ENCODE measurements at places on chromosomes 16 and 17. TPM values are rescaled to one million over a fixed set of nuclear protein-coding genes. Genes with fewer than 3 reads are reported as not detected.

GRCh38 chr17:60916043-60916442, 238.4 kb downstream of the BCAS3 start:
- no peak for DNase-seq

DNA sequence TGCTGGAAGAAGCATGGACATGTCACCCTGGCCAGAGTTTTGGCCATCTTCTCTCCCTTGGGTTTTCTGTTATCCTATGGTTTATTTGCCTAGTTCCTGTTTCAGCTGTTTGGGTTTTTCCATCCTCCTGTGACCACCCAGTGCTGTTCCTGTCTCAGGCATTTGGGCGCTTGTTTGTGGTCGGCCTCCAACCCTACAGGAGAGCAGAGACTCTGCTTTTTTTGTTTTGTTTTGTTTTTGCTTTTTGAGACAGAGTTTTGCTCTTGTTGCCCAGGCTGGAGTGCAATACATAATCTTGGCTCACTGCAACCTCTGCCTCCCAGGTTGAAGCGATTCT, 3.3 kb upstream of the ZC3H7A start:
- DNase-seq = no peak

DNA sequence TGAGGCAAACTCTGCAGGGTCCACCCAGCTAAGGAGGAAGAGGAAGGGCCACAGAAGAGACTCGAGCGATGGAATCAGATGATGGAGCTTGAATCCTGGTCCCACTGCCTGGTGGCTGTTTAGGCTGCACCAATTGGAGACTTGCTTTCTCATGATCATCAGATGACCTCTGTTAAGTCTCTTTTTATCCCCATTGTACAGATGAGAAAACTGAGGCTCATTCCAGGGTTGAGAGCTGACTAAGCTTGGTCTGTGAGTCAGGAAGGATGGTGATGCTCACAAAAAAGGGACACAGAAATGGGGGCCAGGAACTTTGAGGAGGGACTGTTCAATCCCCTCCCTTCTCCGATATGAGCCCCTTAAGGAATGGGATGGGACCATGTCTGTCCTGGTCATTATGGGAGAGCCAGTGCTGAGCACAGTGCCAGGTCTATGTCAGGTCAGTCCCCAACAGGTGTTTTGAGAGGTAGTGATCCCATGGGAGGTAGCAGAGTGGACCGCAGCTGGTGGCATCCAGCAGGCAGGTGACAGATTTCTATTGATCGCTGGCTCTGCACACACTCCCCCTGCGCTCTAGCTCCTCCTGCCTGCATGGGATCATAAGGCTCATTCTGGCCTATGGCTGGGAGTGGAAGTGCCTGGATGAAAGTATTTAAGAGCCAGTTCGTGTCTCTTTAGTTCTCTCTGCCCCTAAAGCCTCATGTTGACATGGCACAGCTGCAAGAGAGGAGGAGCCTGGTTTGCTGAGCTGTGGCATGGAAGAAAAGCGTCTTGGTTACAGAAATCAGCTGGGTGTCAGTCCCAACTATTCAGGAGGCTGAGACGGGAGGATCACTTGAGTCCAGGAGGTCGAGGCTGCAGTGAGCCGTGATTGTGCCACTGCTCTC, 27.2 kb downstream of the SNX20 start:
- DNase-seq = no peak

DNA sequence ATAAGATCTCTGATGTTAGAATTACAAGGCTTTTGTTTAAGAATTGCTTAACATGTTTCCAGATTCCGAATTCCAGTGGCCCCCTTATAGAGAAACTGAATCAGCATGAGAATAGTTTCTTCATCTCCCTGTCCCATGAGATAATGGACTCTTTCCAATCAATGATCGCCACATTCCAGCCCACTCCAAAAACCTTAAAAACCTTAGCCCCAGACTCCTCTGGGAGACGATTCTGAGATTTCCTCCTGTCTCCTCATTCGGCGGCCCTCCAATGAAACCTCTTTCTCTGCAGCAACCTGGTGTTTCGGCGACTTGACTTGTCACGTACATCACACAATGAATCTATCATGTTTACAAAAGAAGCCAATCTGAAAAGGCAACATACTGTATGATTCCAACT, 197.1 kb upstream of the PSMD7 start:
- no peak for DNase-seq

DNA sequence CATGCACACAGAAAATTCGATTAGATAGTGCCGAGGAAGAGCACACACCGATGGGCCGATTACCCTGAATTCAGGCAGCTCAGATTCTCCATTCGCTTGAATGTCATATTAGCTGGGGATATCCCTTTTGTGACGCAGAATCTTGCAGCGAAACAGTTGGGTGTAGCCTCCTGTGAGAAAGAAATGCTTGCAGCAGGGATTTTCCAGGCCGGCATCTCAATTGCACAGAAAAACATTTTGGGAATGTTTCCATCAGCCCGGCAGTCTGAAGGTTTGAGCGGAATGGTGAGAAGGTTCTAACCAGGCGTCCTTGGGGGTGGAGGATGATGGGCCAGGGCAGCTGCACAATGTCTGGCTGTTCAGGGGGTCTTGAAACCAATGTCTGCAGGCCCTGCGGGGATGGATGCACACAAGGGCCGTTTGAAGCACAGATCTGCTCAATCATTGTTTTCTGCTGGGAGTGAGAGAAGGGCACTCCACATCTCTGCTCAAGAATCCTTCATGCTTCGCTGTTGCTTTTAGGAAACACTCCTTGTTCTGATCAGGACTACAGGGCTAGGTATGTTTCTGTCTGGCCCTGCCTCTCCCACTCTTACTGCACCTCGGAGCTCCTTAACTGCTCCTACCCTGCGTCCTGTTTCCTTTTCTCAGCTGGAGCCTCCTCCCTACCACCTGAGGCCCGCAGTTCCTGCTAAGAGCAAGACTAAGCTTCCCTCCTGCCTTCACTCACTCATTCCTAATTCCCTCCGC, 94.6 kb downstream of the CMIP start:
- DNase-seq = no peak

DNA sequence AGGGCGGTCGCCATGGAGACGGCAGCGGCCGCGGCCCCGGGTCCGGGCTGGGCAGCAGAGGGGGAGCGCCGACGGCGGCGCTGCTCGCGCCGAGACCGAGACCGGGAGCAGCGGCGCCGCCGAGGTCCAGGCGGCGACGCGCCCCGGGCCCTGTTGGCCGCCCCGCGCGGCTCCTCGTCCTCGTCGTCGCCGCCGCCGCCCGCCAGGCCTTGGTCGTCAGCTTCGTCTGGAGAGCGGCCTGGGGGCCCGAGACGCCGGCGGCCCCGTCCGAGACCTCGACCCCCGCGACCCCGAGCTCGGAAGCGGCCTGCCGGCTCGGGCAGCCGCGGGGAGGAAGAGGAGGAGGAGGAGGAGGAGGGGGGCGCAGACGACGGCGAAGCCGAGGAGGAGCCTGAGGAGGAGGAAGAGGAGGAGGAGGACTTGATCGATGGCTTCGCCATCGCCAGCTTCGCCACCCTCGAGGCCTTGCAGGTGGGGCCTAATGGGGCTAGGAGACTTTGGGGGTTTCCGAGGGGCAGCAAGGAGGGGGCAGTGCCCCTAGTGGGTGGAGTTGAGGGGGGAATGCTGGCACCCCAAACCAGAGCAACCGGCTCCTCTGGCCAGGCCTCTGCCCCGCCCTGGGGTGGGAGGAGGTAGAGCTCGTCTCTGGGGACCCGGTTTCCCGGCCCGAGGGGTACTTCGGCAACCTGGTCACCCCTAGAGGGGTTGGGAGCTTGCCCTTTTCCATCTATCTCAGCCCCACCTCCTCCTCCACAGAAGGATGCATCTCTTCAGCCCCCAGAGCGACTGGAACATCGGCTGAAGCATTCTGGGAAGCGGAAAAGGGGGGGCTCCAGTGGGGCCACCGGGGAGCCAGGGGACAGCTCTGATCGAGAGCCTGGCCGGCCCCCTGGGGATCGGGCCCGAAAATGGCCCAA, 1.5 kb downstream of the FBRS start:
- peak; percentile 46 for DNase-seq

- DNase-seq = no peak
Observed at GRCh38 chr17:41490000-41490990, 585 bp upstream of the KRT36 start.

- DNase-seq = no peak
Observed at GRCh38 chr17:19249681-19250080, 12.5 kb downstream of the EPN2 start.

GRCh38 chr16:12113523-12114345, 137.2 kb downstream of the SNX29 start:
- no peak for DNase-seq

- DNase-seq = no peak
Observed at GRCh38 chr17:53390575-53390974, 432.2 kb upstream of the KIF2B start.

DNA sequence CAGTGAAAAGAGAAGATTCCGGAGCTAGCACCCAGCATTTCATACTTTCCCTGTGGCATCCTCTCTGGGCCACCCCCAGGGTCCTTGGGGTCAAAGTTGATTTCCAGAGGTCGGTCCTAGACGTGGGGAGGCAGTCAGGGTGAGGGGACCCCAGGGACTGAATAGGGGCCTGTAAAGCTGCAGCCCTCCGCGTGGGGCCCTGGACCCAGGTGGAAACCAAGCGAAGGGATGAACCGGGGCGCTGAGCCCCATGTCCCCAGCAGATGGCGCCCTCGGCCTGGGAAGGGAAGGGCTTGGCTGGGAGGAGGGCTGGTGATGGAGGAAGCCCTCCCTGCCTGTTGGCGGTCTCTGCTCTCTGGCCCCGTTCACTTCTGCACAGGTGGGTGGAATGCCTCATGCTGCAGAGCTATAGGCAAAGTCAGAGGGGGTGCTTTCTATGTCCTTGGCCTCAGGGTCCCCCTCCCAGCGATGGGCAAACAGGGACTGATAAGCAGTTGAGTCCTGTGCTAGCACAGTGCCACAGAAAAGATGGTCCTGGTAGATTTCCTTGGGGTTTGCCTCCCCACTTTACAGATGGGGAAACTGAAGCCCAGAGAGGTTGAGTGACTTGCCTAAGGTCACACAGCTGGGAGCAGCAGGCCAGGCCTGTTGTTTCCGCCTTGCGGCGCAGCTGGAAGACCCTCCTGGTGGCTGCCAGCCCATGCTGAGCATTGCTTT, 163.4 kb upstream of the CIBAR2 start:
- peak; percentile 59 for DNase-seq

DNA sequence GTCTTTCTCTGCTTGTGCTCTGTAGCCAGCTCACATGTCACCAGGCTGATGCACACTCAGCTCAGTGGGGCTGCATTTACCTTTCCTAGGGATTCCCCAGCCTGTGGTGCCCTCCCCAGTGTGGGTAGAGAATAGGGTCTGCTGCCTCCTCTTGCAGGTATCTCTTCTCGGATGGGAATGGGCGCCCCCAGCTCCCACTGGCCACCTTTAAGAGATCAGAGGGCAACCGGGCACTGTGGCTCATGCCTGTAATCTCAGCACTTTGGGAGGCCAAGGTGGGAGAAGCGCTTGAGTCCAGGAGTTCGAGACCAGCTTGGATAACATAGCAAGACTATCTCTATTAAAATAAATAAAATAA, 3.3 kb downstream of the XYLT2 start:
- DNase-seq = no peak

- no peak for DNase-seq
Observed at GRCh38 chr16:50015631-50016030, 9.4 kb upstream of the CNEP1R1 start.

DNA sequence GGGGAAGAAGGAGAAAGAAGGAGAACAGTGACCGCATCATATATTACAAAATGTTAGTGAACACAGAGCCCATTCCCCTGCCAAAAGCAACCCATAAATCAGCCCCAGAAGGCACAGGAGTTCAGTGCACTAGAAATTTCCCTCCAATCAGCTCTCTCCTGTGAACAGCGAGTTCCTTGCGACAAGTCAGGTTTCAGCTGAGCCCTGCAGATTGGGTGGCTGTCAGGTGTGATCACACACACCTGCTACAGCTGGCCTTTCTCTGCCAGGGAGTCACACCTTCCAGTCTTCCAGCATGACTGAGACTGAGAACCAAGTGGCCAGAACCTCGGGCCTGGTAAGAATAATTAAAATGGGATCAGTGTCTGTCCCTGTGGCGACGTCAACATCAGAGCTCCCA, 60.2 kb downstream of the SHISA9 start:
- no peak for DNase-seq

SUMO2 gene
- 365 TPM for total RNA-seq

KRT33B gene
- total RNA-seq = not detected

ITGAX gene
- total RNA-seq = 81.9 TPM

KRTAP1-5 gene
- not detected for total RNA-seq

Data from activated B cell treated with CpG ODN at 0.5 μM for 24 hours (primary cell).